ENCODE measurements at places on chromosomes 7 and 10. TPM values are rescaled to one million over a fixed set of nuclear protein-coding genes. Genes with fewer than 3 reads are reported as not detected.

DDC gene
- not detected for total RNA-seq

C10orf62 gene
- not detected for total RNA-seq

CLDN3 gene
- total RNA-seq = 0.32 TPM

TMUB1 gene
- total RNA-seq = 14.1 TPM

RAPGEF5 gene
- 291 TPM for total RNA-seq
